ENCODE measurements at places on chromosomes 5 and 9.
A peak's percentile ranks its signal among the peaks of the same experiment; 100 is the strongest.

GRCh38 chr5:39521940-39522590 is 97.3 kb upstream of the DAB2 start:
- no peak for DNase-seq

- no peak for DNase-seq
Measured at GRCh38 chr9:135671591-135672041, 8.5 kb downstream of the LCN9 start.

- DNase-seq: no peak
Measured at GRCh38 chr5:42908086-42908485, 96.4 kb upstream of the SELENOP start.

- DNase-seq: no peak
Measured at GRCh38 chr5:151214614-151215545, 9.0 kb downstream of the CCDC69 start.

DNA sequence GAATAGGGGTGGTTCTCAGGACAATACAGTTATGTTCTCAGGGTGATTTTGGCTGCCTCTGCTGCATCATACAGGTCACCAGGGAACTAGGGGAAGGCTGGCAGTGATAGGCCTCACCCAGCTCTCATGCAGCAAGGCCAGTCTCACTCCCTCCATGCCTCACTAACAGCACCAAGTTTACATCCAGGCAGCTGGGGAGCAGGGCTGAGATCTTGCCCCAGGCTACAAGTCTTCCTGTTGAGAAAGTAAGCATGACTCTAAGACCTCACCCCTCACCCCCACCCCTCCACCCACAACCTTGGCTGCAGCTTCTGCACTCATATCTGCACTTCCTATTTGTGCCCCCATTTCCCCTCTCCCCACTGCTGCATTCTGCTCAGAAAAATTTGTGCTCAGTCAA is 481.2 kb downstream of the ACTL7B start:
- DNase-seq: no peak

- DNase-seq: no peak
Measured at GRCh38 chr5:61678966-61679365, 346.9 kb downstream of the ZSWIM6 start.

DNA sequence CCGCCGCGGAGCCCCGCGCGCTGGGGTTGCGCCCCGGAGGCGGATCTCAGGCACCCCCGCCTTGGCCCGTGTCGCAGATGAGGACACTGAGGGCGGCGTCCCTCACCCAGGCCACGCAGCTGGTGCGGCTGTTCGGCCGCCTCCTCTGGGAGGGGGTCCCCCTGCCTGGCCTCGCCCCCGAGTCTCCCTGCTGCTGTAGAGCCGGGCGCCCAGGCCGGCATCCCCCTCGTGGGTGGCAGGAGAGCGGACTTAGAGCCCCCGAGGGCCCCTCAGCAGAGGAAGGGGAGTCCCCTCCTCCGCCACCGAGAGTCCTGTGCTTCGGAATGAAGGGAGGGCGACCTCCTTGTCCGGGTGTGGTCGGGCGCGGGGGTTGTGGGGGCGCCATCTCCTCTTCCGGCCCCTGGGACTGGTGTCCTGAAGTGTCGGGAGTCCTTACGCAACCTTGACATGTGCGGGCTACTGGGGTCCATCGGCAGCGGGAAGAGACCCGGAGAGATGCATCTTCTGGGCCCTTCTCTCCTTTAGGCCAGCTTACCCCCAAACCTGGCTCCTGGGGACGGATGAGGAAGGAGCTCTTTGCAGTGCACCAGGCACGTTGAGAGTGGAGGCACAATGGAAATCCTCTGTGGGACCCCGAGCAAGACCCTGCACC is 11.7 kb upstream of the EXOSC2 start:
- no peak for DNase-seq

DNA sequence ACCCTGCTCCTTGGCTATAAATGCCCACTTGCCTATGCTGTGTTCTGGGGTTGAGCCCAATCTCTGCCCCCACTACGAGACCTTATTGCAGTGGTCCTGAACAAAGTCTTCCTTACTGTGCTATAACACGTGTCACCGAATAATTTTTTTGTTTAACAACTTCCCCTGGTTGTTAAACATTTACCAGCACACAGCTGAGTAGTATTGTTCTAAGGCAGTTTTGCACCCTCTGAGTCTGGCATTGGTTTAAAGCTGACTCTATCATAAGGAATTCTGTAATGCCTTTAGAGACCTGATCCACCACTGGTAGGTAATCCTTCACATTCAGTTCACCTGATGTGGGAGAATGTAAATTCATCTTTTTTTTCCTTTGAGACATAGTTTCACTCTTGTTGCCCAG is 25.6 kb upstream of the ANKRD31 start:
- DNase-seq: no peak

- DNase-seq: no peak
Measured at GRCh38 chr9:20981486-20981885, 50.0 kb downstream of the HACD4 start.

GRCh38 chr9:20373263-20373662 is 249.0 kb downstream of the MLLT3 start:
- no peak for DNase-seq

DNA sequence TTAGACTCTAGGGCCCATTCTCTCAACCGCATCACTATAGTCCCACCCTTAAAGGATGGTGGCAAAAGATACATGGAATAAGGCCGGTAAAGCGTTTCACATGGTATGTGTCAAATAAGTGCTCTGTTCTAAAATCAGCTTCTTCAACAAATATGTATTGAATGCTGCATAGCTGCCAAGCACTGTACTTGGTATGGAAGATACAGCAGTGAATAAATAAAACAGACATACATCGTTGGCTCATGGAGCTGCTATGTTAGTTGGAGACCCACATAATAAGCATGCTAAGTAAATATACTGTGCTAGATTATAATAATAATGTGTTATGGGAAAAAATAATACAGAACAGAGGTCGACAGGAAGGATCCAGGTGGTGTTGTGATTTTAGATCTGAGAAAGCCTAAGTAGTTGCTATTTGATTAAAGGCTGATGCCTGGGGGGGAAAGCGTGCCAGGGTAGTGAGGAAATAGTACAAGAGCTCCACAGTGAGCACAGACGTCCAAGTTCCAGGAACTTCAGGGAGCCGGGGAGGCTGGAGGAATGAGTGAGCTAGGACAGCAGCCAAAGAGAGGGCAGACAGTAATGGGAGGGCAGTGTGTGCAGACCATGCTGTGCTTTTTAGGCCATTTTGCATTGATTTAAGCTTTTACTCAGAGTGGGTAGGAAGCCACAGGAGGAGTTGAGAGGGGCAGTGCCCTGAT is 93.7 kb downstream of the JAKMIP2 start:
- DNase-seq: peak; percentile 66

DNA sequence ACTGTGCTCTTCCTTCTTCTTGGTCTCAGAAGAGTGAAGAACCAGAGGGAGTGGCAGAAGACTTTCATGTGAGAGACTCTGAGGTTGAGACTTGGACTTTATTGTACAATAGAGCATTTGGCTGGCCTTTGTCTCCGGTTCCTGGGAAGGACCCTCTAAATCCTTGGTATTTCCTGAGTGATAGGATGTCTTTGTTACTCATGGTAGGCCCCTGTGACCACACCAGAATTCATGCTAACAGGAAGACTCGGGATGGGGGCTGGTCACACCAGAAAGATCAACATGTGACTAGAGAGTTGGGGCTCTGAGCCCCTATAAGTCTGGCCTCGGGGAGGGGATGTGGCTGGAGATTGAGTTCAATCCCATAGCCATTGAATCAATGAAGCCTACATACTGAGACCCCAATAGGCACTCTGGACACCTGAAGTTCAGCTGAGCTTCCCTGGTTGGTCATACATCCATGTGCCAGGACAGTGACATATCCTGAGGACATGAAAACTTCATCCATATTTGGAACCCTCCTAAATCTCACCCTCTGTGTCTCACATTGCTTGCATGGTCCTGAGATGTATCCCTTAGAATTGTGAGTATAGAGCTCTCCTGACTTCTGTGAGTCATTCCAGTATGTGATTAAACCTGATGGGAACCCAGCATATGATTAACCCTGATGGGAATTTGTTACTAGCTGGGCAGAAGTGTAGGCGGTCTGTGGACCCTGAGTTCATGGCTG is 201.7 kb downstream of the GADD45G start:
- DNase-seq: no peak

- no peak for DNase-seq
Measured at GRCh38 chr9:523444-523843, 308.8 kb downstream of the DOCK8 start.
